ENCODE measurements at places on chromosomes 12 and 14.

GRCh38 chr12:117468016-117468415, 106.6 kb upstream of the NOS1 start:
- DNase-seq, result no peak

GRCh38 chr12:31206038-31206670, 119.8 kb downstream of the SINHCAF start:
- DNase-seq, result no peak

DNA sequence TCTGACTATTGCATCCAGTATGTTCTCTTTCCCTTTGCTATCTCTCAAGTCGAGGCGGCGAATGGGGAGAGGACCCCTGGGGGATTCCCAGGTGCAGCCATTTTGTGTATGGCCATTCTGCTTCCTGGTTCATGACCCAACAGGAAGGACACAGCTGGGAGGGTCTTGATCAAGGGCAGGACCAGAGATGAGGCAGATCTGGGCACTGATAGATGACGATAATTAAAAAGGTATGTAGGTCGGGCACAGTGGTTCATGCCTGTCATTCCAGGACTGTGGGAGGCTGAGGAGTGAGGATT, 73.9 kb downstream of the EID3 start:
- DNase-seq, result no peak

DNA sequence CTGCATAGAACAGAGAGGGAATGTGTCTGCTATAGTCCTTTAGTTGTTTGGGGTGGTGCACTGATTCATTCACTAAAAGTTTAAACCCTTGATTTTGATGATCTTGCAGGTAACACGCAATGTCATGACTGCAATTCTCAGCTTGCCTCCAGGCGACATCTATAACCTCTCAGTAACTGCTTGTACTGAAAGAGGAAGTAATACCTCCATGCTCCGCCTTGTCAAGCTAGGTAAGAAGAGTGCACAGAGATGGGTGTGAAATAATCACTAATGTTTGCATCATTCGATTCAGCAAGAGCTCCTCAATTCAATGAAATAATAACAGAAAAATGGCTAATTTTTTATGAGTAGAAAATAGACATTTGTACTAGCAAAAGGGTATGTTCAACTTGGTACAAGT, 203.7 kb downstream of the PTPRO start:
- DNase-seq, result no peak

DNA sequence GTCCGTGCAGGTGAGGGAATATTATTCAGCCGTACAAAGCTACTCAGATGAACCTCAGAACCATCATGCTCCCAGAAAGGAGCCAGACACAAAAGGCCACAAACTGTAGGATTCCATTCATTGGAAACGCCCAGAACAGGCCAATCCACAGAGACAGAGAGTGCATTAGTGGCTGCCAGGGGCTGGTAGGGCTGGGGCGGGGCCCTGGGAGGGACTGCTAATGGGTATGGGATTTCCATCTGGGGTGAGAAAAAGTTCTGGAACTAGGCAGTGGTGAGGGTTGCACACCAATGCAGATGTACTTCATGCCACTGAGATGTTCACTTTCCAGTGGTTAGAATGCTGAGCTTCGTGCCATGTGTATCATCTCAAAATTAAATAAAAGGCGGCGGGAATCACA, 101.1 kb downstream of the RFLNA start:
- no peak for DNase-seq

DNA sequence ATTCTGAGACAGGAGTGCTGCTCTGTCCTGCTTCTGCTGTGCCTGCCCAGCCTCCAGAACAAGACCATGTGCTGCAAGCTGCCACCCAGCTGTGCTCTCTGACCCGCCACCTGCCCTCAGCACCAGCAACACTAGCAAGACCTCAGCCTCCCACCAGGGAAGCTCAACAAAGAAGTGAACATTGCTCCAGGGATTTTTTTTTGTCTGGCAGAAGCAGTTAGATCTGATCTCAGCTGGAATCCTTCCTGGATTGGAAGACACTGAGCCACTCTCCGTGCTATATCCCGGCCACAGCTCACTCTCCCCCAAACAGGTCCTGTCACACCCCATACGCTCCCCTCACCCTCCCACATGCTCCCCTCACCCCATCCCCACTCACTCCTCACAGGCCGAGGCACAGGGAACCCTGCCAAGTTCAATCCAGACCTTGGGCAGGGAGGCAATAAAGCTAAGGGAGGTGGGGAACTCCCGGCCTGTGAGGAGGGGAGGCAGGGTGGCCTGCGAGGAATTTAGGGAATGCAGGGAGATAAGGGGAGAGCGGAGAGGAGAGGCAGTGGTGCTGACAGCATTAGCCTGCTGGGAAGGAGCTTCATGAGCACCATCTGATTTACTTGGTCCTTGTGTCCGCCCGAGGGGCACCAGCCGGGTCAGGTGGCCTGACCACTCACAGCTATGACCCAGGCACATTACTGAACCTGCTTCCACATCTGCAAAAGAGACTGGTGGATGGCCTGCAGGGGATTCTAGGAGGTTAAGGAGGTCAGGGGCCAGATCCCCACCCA, 29.7 kb downstream of the CCDC85C start:
- no peak for DNase-seq

DNA sequence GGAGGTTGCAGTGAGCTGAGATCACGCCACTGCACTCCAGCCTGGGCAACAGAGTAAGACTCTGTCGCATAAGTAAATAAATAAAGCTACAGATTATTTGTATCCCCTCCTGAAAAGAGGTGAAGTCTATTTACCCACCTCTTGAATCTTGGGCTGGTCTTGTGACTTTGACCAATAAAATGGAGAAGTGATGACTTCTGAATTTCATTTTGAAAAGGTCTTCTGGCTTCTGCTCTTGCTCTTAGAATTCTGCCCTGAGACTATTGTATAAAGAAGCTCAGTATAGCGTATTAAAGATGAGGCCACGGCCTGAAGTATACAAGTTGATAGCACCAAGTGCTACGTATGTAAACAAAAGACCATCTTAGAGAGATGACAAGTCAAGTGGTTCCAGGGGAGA, 88.3 kb upstream of the AMN1 start:
- DNase-seq, result no peak

GRCh38 chr14:104642540-104642868, 37.9 kb upstream of the TMEM179 start:
- no peak for DNase-seq

DNA sequence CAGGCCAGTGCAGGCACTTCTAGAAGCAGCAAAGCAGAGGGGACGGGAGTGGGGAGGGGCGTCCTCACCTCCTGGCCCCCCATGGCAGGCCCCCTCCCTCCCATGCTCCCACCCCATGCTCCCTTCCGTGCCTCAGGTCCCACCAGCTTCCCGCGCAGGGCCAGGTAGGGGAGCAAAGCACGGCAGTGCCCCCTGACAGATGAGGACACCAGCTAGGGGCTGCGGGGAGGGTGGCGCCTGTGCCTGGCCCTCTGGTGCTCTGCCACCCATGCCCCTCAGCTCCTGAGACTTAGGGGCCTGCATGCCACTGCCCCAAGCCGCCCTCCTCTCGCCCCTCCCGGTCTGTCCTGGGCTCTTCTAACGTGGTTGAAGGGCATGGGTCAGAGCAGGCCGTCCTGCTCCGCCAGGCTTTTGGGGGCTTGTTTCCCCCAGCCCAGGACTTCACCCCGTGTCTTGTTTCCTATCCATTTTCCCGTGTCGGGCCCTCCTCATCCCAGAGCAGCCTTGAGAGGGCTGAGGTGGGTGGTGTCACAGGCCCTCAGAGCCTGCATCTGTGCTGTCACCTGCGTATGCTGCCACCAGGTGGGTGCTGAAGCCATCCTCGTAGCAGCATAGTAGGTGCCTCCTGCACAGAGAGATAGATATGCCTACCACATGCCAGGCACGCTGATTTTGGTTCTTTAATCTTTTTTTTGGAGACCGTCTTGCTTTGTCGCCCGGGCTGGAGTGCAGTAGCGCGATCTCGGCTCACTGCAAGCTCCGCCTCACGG, 10.2 kb downstream of the TRMT61A start:
- DNase-seq, result no peak

DNA sequence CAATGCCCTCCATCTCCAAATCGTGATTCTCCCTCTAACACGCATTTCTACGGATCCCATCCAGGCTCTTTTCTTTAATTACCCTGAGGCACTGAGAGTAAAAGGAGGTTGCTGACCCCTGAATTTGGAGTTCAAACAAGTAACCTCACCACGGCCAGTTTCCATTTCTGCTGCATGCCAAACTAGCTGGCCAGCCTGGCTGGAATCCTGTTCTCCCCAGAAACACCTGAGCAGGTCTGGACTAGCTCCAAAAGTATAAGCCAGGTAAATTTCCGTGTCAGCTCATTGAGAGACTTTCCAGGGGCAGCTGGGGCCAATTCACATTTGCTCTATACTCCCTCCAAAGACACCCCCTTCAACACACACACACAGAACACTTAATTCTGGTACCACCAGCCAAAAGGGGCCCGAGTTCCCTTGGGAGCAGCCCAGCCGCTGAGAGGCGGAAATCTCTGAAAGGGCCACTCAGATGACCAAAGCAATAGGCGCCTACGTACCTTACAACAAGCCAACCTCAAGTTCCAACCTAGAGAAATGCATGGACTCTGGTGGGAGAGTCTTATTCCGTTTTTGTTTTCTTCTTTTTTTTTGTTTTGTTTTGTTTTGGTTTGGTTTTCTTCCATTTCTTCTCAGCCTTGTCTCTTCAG, 131.4 kb downstream of the NDUFA12 start:
- DNase-seq, result no peak

DNA sequence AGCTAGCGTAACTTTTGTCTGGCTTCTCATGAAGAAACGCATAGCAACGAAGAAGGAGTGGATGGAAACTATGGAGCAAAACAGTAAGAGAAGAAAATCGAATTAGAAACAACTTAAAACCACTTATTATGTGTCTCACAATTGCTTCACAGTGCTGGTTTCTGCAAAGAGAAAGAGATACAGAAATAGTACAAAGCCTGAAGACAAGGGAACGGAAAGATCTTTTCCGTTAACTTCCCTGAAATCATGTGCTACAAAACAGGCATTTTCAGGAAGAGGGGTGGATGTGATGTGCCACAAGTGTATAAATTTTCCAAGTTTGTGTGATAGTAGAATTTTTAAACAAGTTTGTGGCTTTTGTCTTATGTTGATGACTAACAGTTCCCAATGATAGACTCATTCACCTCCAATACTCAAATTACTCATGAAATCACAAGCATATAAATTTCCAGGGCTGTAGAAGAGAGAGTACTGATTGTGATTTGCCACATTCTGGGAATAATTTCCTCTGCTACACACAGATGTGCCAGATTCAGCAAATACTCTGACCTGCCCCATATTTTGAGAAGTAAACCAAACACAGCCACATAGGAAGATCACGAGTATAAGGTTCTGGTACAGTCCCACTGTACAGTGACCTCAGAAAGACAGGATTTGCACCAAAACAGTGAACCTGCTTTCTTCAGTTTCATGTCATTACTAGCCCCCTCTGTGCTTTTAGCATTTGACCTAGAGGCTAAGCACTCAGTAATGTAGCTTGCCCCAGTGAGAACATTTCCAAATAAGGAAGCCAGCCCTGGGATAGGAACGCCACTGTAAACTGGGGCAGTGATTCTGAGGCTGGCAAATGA, 41.4 kb upstream of the PPFIA2 start:
- no peak for DNase-seq

- DNase-seq, result no peak
Measured at GRCh38 chr12:117421987-117422386, 60.6 kb upstream of the NOS1 start.

- DNase-seq, result no peak
Measured at GRCh38 chr12:12156116-12156515, 85.4 kb downstream of the BCL2L14 start.

DNA sequence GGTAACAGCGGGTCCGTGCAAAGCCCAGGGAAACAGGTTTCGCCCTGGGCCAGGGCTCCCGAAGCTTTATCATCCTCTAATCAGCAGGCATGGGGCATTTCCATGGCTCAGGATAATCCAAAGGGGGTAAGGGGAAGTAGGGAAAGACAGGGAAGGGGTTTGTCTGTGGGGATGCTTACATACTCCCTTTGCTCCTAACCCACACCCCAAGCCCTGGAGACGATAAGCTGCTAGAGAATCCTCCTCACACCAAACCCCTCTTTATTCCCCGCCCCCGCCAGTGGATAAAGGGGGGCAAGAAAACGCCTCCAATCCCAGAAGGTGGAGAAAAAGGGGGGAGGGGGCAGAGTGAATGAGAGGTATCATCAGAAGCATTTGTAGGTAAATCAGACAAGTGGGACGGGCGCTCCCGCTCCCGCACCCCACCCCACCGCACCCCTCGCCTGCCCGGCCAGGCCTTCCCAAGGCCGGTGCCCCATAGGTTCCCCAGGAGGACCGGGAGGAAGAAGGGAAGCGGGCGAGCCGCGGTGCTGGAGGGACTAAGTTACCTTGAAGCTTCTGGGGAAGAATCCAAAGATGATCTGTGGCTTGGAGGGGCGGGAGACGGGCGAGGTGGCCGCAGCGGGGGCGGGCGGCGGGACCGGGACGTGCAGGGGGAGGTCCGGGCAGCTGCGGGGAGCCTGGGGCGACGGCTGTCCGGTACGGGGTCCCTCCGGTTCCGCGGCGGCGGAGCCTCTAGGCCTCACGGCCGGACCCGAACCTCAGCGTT, 762 bp downstream of the PPP2R5E start:
- DNase-seq, result no peak

- no peak for DNase-seq
Measured at GRCh38 chr14:51424041-51424440, 184.0 kb downstream of the TMX1 start.

GRCh38 chr14:64928239-64929013, 14.1 kb downstream of the GPX2 start:
- no peak for DNase-seq

GRCh38 chr12:55250944-55251343, 6.5 kb downstream of the OR6C74 start:
- DNase-seq, result no peak

GRCh38 chr12:124734224-124734788, 129.4 kb downstream of the SCARB1 start:
- DNase-seq, result no peak

- no peak for DNase-seq
Measured at GRCh38 chr12:119949145-119949544, 39.9 kb upstream of the BICDL1 start.

- DNase-seq, result no peak
Measured at GRCh38 chr12:13496111-13496510, 299.6 kb downstream of the EMP1 start.

DNA sequence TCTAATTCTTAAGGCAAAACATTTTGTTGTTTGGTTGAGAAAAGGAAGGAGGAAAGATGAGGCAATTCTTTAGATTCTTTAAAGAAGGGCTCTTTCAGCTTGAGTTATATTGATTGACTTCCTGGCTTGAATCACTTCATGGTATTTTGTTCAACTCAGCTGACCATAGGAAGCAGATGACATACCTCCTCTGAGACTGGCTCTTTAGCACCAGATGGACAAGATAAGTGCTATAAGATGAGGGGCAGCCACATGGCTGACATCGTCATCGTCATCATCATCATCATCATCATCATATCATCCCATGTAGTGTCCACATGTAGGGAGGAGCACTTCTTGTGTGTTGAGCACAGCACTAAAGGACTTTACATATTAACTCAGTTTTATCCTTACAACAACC, 81.3 kb downstream of the SSPN start:
- no peak for DNase-seq

GRCh38 chr12:112375105-112375504, 7.1 kb downstream of the HECTD4 start:
- DNase-seq, result no peak

- DNase-seq, result no peak
Measured at GRCh38 chr14:89572596-89573398, 155.8 kb upstream of the FOXN3 start.

GRCh38 chr14:36582011-36582873, at the start of gene NKX2-8:
Gene NKX2-8, minus strand, starts transcription at chr14:36582614. Its CDS starts 225 bp downstream, at chr14:36582389.
- no peak for DNase-seq
